ENCODE measurements at places on chromosomes 2 and 18.

DNA sequence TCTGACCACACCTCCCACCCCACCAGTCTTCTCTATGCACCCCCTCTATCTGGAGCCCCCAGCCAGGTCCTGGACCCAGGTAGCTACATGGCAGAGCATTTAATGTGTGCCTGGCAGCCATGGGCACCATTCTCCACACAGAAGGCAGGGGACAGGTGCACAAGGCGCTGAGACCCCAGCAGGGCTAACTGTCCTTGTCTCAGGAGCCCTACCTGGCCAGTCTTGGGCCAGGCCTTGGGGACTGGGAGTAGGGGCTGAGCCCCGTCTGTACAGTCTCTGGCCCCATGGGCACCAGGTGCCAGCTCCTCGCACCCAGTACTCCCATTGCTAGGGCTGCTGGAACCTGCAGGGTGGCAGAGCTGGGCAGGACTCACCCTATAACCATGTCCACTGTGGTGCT is 2.9 kb downstream of the GNLY start:
- DNase-seq = no peak

- DNase-seq = no peak
These were observed 44.1 kb upstream of the SIX3 start for GRCh38 chr2:44897406-44897805.

GRCh38 chr2:65276609-65277008 is 49.0 kb downstream of the ACTR2 start:
- no peak for DNase-seq

DNA sequence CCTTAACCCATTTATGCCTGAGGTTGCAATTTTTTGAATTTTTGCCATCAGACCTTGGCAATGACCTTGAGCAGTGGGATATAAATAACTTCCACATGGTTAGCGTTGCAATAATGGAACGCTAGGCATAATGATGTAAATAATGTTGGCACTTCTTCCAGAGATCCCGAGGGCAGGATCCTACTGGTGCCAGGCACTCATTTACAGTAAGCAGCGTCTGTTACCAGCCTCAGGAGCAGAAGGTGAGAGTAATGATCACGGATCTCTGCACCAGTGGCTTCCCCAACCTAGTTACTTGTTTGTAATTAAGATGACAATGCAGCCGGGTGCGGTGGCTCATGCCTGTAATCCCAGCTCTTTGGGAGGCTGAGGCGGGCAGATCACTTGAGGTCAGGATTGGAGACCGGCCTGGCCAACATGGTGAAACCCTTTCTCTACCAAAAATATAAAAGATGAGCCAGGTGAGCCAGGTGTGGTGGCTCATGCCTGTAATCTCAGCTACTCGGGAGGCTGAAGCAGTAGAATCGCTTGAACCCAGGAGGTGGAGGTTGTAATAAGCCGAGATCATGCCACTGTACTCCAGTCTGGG is 41.9 kb downstream of the CPO start:
- no peak for DNase-seq

DNA sequence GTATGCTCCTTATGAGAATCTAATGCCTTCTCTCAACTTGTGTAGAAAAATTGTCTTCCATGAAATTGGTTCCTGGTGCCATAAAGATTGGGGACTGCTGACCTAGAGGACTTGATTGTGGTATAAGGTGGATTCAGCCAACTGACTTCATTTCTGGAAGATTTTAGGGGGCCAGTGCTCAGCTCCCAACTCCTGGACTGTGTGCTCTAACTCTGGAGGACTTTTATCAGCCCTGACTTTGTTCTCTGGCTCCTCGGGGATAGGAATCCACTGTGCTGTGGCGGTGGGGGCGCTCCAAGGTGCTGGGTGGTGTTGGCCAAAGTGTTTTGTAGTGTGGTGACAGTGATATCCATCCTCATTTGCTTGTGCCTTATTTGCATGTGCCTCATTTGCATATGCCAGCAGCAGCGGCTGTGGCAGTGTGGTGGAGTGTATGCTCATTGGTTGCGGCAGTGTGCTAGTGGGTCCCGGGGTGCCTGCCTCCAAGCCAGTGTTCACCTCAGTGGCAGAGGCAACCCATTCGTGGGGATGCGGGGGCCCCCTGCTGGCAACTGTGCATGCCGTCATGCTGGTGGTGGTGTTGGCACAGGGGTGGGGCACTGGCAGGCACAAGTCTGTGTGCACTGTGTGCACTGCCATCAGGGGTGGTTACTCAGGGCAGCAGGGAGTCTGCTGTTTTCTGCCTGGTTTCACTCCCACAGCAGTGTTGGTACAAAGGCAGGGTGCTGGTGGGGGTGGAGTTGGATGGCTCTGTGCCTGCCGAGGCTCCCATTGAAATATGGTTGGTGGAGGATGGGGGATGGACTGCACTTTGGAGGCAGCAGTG is 19.6 kb downstream of the EHBP1 start:
- DNase-seq = no peak
